ENCODE measurements at places on chromosomes 11 and 22.

GRCh38 chr11:119052163-119052814 is 4.7 kb downstream of the HYOU1 start:
- no peak for DNase-seq

- no peak for DNase-seq
These were observed 69.7 kb upstream of the RASD2 start for GRCh38 chr22:35470903-35471321.

GRCh38 chr22:27347951-27348350 is 453.6 kb downstream of the MN1 start:
- DNase-seq: no peak

DNA sequence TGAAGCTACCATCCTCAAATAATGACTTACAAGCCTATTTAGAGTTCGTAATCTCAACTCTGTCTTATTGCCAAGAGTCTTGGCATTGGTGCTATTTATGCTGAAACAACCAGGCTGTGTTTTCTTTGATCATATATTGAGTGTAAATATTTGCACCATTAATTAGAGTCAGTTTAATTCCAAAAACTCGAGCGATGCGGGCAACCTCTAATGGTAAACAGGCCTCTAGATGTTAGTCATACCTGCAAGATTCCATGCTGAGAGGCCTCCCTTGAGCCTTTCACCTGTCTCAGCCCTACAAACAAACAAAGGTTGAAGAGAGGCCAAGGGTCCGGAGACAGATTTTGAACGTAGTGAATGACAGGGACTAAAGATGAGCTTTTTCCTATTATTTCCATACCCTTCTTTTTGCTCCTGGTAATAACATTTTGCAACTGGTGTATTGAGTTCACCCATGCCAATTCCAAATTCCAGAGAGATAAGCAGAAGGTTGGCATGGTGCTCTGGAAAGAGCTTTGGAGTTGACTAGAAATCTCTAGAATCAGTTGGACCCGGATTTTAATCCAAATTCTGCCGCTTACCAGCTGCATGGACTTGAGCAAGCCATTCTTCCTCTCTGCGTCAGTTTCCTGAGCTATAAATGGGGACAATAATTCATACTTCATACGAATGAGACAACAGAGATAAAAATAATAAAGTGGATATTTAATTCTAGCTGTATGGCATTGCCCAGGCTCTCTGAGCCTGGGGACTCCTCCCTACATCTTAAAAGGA is 99.1 kb upstream of the ANO1 start:
- no peak for DNase-seq

GRCh38 chr22:46424496-46424895 is 89.0 kb downstream of the TRMU start:
- DNase-seq: no peak

- no peak for DNase-seq
These were observed 15.4 kb upstream of the SOX10 start for GRCh38 chr22:37999640-38000272.

DNA sequence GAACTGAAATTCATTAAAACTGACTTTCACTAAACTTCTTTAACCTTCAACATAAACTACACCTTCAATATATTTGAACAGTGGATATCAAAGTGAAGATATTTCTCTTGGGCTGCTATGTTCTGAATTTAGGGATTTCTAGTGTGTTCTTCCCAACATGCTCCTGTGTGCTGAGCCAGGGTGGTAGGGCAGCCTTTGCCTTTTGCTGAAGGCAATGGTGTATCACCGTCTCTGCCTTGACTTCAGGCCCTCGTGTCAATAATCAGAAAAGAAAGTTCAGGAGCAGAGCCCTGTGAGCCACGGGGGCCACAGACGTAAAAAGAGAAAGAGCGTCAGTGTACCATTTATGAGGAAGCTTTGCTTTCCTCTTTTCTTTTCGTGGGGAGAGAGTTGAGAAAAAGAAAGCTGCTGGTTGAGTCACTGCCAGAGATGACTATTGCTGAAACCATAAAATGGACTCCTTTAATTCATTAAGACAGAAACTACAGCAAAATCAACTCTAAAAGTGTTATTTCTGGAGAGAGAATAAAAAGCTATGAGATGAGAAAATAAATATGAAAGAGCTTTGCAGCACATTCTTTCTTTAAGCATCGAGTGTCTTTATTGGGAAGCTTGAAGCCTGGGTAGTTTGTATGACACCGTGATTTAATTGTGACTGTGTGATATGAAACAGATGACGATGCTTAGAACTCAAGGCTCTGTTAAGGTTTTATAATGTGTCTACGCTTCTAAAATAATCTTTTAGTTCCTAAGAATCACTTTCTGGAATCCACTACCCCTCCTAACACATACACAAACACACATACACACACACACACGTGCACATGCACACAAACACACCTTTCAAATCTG is 271.8 kb upstream of the MTNR1B start:
- DNase-seq: no peak

GRCh38 chr11:122594986-122595645 is 60.4 kb upstream of the UBASH3B start:
- no peak for DNase-seq

DNA sequence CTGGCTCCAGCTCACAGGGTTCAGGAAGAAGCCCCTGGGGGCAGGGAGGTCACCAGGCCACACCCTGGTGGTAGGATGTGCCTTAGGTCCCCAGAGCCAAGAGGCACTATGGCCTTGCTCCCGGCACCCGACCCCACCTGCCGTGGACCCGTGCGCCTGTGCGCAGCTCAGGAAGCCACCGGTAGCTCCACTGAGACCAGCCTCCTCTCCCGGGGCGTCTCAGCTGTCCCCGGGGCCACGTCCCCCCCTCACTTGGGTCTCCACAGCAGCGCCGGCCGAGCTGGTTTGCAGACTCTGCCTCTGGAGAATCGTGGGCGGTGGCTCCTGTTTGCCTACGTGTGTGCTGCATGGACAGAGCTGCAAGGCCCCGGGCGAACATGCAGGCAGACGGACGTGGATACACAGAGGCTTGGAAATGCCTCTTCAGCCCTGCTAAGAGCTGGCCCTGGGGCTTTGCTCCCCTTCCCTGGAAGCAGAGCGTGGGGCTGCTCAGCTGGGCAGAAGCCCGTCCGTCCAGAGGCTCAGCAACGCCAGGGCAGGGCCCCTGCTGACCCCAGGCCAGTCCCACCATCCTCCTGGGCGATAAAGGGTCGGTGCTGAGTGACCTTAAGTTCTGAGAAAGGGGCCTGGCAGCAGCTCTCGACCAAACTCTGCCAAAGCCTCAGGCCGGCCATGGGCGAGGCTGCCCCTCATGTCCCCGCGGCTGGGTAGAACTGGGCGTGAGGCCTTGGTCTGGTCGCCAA is 15.3 kb upstream of the MUC5B start:
- DNase-seq: no peak

DNA sequence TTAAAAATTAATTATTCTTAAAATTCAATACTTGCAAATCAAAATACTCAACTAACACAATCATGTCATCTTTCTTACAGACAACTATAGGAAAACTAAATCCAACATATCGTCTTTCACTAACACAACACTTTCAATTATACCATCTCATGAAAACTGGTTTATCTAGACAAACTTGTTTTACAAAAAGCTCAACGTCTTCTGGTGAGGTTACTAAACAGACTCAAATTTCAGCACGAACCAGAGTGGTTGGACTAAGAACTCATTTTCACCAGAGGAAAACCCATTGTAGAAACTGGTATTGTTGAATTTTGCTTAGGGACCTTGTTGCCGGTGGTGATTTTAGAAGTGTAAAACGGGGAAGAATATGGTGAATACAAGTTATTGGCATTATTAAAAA is 52.2 kb downstream of the NUP98 start:
- no peak for DNase-seq

DNA sequence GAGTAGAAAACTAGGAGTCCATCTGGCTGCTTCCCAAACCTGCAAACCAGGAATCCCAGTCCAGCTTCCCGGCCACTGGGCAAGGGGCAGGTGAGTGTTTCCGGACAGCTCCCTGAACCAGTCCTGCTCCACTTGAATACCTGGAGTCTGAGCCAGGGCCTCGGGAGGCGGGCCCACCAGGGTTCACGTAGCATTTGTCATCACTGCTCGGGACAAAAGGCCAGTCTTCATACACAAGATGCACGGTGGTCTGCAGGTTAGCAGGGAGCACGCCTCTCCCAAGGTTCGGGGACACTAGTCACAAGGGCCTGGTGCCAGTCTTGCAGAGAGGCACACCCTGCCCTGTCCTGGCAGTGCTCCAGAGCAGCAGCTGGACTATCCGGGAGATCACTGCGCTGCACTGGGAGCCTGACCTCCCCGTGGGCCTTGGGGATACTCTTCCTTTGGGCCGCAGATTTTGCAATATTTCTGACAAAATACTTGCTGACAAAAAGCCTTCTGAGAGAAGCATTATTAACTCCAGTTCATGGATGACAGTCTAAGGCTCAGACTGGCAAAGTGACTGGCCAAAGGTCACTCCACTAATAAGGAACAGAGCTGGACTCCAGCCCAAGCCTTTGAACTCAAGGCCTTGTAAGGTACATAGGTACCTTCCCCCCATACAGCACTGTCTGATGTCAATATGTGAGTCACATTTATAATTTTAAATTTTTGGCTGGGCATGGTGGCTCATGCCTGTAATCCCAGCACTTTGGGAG is 25.1 kb downstream of the CD6 start:
- no peak for DNase-seq

DNA sequence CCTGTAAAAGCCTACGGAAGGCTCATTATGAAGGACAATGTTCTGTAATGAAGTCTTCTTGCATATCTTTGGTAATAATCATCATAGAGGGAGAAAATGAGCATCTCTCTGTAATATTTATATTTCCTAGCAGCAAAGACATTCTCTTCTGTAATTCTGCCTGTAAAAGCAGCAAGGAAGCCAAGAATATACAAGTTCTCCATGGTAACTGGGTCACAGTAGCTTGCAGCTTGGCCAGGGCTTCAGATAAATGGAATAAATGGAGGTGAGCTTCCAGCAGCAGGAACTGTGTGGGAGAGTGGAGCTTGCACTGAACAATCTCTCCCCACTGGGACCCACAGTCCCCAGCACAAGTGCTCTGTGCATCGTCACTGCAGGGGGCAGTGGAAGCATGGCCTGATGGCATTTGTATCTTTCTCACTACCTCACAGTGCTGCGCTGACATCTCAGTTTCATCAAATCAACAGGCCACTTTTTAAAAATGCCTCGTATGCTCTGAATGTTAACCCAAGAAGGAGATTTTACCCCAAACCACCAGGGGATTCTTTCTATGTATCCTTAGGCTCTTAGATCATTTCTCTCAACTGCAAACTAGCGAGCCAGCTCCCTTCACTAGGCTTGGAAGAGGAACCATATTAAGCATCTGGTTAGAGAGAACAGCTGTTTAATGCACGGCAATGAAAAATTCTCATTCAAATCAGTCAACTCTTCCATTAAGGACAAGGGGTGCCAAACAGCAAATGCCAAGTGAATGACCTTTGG is 1059.7 kb downstream of the OPCML start:
- DNase-seq: no peak

DNA sequence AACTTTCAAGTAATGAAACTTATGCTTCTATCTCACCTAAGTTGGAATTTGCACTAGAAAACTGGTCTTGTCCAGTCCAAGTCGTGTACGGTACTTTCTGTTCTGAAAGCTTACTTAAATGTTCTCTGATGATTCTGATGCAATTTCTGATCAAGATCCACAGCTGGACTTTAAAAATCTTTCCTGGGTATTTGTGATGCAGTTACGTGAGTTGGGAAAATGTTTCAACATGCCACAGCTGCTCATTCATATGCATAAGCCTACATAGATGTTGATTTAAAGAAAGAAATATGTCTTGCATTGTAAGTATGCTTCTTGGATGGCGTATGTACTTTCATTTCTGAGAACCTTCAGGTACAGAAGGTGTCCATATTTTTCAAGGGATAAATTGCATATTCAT is 493.7 kb upstream of the CCDC90B start:
- no peak for DNase-seq

DNA sequence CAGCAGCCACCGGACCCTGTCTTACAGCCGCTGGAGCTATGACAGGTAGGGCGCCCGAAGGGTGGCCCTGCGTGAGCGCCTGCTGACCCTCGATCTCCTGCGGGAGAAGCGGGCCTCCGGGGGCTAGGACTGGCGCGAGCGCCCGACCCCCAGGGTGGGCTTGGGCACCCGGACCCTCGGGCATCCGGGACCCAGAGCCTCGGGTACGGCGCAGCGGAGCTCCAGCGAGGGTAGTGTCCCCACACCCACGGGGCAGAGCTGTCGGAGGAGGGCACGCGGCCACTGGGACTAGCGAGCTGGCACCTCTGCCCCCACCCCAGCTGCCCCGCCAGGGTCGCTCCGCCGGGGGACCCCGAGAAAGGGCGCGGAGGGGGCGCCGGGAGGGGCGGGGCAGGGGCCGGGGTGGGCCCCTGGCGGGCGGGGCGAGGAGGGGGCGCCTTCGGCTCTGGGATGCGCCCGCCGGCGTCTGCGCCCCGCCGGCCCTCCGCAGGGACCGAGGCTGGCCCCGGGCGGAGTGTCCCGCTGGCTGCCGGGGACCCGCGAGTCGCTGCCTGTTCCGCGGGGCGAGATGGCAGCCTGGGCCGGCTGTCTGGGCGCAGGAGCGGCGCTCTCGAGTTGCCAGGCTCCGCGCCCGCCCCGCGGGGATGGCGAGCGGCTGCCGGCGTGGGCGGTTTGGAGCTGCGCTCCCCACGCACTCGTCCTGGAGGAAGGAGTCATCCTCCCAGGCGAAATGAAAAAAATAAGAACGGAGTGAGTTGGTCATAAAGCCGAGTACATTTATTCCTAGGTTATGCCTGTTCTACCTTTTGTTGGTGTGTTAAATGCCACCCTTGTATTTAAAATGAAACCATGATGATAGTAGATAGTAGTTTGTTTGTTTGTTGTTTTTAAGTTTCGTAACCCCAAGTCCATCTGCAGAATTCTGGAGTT is 32.4 kb downstream of the EIF3F start:
- DNase-seq: no peak

- no peak for DNase-seq
These were observed 6.5 kb downstream of the FAR1 start for GRCh38 chr11:13674799-13675509.

DNA sequence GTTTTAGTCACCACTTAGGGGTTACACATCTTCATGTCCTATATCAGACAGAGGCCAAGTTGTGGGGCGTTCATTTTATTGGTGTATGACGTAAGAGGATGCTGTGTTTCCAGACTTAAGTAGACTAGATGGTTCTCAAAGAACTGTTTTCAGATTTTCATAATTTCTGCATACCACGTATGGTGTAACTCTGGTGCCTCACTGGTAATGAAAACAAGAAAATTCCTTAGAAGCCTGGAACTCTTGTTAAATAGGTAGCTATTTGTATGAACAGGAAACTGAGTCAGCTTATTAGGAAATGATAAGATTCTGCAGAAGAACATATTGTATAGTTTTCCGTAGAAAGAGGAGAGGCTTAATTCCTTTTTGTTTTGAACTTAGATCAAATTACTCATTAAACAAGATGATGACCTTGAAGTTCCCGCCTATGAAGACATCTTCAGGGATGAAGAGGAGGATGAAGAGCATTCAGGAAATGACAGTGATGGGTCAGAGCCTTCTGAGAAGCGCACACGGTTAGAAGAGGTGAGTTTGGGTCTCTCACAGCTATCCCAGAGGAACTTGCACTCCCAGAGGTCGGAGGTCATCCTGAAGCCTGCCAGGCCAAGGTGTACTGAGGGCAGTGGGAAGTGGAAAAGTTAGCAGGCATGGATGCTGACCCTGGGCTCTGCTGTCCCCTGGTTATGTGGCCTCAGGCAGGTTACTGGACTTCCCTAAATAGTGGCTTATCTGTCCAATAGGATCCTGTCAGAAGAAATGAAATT is 3.9 kb downstream of the CDC45 start:
- no peak for DNase-seq

- DNase-seq: no peak
These were observed 850.5 kb downstream of the KCNA4 start for GRCh38 chr11:29166306-29166705.
